T1000 (cell line): ENCODE measurements at places on chromosomes 7 and 10.

DNA sequence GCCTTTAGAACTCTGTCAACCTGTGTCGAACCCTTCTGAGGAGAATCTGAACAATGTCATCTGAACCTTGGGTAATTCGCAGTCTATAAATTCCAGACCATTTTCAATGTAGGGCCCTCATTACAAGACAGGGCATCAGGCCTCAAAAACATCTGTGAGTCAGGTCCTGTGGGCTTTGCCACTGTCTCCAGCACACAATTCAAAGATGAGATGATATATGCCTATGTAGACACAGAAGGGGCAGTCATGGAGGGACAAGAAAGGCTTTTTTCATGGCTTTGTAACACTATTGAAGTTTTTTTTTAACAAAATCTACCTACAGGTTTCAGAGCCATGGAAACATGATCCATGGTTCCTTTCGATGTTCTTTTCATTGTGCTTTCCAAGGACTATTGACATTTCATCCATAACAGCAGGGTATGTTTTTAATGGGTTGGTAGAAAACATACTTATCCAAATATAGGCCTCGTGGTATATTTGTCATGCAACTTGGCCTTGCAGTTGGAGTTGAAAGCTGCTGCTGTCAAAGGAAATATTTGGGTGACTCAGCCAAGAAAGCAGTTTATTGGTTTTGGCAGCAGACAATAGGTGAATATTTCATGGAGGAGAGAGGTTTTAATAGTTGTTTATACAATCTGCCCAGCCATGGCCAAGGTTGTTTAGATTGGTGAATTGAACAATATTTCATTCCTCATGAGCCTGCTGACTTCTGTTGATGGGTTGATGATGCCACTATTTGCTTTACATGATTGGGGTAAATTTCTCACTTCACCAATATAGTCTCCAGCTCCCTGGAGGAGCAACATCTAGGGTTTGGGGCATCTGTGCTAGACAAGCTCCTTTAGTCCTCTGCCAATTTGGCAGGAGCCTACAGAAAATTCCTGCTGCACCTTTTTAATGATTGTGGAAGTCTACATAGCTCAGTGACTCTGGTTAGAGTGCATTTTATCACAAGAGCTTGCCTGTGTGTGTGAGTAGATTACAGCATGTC, 158.4 kb upstream of the TMEM72 start:
- peak; percentile 36 for DNase-seq

GRCh38 chr10:48279081-48279751, 4.7 kb upstream of the FRMPD2 start:
- DNase-seq, result no peak

- DNase-seq, result no peak
Measured at GRCh38 chr7:30436518-30436917, 42.1 kb downstream of the NOD1 start.

DNA sequence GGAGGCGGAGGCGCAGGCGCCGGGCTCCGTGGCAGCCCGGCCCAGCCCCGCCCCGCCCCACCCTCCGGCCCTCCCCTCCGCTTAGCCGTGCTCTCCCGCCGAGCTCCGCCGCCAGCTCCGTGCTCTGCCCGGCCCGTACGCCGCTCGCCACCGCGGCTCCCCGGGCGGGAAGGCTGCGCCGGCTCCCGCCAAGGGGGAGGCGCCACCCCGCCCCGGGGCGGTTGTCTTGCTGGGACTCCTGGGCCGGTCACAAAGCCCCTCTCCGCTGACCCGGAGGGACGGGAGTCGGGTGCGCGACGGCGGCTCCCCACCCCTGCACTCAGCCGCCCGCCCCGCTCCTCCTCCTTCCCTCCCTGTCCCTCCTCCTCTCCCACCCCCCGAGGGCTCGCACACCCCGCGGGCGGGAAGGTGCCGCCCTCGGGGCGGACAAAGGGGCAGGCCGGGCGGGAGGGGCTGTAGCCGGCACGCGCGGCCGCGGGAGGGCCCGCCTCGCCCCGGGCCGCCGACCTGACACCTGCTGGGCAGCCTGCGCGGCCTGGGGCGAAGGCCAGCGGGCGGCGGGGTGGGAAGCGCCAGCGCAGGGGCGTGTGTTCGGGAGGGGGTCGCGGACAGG, 11.5 kb upstream of the SP8 start:
- peak; percentile 54 for DNase-seq

DNA sequence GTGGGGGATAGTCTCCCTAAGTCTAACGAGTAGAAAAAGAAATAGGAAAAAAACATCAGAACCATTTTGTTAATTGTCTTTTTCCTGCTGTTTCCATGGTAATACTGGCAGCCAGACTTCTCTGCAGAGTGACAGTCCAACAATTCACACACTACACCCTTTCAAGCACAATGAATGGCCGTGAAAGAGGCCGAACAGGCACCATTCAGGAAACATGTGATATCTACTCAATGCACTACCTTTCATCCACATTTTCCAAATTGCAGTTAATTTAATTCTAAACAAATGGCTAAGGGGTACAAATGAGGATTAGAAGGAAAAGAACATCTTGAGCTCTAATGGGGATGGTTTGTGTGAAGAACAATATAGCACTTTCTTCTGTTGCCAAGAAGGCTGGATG, 358.5 kb upstream of the ANKRD30A start:
- DNase-seq, result no peak

GRCh38 chr7:22269963-22270362, 87.0 kb downstream of the RAPGEF5 start:
- DNase-seq, result no peak

DNA sequence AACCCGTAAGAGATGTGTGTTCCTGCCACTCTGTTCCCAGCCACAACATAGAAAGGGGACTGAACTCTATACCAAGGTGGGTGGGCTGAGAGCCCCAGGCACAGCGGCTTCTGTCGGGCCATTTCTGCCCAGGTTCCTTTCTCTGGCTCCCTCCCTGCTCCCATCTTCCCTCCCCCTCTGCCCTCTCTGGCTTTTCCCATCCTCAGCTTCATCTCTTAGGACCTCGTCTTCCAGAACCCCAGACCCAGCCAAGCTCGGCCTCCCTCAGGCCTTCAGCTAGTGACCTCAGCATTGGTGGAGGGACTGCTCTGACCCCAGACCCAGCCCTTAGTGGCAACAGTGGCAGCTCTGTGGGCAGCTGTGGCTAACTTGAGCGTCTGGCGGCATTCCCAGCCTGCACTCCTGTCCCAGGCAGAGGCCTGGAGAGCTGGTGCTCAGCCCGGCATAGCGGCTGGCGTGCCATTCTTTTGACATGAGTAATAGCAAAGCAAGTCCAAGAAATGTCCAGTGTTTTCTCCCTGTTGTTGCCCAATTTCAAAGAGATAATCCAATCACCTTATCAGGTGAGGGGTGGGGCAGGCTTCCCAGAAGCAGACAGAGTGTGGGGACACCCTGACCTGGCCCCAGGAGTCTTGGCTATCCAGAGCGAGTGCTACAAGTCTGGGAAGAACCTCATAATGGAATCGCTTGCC, 15.9 kb downstream of the PTPRE start:
- DNase-seq, result peak; percentile 6

GRCh38 chr10:7449063-7449695, 38.3 kb upstream of the SFMBT2 start:
- no peak for DNase-seq

GRCh38 chr7:85600395-85600794, 413.5 kb upstream of the SEMA3D start:
- DNase-seq, result no peak

GRCh38 chr10:123704076-123704475, 37.9 kb downstream of the GPR26 start:
- DNase-seq, result no peak

DNA sequence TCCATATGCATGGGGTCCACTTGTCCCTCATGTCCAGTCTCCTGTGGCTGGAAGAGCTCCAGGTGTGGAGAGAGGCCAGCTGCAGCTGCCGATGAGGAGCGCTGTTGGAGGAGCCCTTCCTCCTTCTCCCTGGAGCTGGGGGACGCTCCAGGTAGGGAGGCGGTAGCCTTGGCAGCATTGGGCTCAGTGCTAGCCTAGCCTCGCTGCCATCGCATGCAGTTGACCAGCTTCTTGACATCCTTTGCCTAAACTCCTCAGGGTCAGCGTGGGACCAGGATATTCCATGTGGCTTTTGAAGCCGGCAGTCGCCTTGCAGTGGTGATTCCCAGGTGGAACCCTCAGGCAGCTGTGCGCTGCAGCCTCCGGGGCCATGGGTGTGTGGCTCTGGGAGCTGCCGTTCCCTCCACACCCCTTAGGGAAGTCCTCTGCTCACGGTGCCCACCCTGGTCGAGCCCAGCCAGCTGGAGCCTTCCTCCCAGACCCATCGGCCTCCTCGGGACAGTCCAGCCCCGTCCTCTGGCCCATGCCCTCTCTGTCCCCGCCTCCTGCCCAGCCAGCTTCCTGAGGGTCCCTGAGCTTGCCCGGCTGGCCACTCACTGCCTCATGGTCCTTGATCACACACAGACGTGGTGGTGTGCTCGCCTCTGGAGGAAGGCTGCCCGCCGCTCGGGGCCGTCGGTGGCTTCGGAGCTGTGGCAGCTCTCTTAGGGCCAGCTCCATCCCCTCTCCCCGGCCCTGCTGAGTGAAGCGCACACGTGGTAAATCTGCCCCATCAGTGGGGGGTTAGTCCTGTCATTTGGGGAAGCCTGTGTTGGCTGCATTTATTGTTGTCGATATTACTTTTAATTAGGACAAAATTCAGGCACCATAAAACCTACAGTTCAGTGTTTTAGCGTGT, 21.2 kb downstream of the INPP5A start:
- DNase-seq, result no peak

- DNase-seq, result no peak
Measured at GRCh38 chr10:58384095-58384494, 1.1 kb upstream of the TFAM start.
